NCI-H510A treated with DMSO at 0.1 percent for 48 hours (cell line): ENCODE measurements at places on chromosomes 12 and 14.

- DNase-seq: no peak
Observed at GRCh38 chr12:106709068-106709511, 65.4 kb upstream of the RIC8B start.

- DNase-seq: no peak
Observed at GRCh38 chr12:42759622-42760273, 170.2 kb upstream of the PRICKLE1 start.

GRCh38 chr12:100247765-100248164, 19.1 kb downstream of the DEPDC4 start:
- no peak for DNase-seq

DNA sequence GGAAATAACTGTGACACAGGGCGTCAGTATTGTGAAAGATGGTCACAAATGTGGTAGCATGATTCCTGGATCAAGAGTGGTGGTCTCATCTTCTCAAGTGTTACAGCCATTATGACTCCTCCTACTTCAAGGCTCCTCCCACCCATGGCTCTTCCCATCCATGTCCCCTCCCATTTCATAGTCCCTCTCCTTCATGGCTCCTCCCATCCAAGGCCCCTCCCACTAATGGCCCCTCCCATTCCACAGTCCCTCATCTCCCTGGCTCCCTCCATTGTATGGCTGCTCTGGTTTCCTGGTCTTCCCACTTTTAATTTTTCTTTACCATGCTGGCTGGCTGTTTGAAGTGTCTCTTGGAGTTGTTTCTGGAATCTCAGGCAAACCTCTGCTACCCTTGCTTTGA, 1375.2 kb upstream of the TMEM132C start:
- no peak for DNase-seq

DNA sequence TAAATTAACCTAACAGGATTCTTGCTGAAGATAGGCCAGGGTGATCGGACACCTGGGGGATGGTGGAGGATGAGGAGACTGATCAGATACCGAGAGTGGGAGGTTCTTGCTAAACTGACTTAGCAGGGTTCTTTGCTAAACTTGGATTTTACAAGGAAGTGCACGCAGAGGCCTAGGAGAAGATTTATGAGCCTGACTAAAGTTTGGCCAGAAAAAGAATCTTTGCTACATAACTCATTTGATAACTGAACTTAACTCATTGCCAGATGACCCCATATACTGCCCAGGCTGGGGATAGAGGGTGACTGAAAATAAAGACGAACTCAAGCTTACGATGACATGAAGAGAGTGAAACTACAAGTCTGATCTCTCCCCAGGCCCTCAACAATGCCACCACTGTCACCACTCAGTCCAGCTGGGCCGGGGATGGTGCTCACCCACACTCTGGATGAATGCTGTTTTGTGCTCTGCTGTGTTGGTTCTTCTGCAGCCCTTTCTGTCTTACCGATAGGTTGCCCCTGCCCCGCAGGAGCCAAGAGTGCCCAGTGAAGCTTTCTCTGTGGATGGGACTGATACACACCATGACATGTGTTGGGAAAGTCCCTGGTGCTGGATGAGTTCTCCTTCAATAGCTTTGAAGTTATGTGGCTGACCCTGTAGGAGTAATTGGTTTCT, 29.0 kb downstream of the PPFIBP1 start:
- DNase-seq: no peak

- DNase-seq: no peak
Observed at GRCh38 chr12:13033476-13033875, 10.7 kb upstream of the FAM234B start.

DNA sequence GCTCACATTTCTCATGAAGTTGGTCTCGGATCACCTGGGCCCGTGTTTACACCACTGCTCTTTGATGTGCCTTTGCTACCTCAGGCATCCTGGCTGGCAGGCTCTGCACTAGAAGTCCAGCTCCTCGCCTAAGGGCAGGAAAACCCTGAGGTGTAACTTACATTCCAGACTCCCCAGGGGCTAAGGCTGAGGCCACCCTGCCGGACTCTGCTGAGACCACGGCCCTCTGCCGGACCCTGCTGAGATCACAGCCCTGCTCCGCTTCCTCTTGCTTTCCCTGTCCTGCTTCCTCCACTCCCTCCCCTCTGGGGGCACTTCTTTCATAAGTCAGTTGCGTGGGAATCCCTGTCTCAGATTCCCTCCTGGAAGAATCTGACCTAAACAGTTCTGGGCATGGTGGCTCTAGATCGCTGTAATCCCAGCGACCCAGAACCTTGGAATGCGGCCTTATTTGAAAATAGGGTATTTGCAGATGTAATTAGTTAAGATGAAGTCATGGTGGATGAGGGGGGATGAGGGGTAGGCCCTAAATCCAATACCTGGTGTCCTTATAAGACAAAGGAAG, 17.2 kb downstream of the RILPL1 start:
- DNase-seq: no peak

DNA sequence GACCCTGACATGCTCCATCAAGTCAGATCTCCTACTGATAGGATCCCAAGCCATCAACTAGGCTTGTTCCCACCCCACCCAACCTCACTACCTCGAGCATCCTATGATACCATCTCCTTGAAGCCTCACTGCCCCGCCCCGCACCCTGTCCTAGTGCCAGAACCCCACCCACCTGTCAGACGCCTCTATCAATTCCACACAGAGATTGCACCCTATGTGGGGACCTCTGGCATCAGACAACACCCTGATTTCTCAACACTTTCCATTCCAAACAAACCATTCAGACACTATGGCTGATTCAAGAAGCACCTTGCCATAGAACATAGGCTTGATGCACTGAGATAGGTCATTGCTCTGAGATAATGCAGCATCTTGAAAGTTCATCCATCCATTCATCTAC, 3.1 kb upstream of the GLTP start:
- DNase-seq: no peak

GRCh38 chr12:18576104-18576626, 161.6 kb downstream of the PLCZ1 start:
- DNase-seq: no peak

DNA sequence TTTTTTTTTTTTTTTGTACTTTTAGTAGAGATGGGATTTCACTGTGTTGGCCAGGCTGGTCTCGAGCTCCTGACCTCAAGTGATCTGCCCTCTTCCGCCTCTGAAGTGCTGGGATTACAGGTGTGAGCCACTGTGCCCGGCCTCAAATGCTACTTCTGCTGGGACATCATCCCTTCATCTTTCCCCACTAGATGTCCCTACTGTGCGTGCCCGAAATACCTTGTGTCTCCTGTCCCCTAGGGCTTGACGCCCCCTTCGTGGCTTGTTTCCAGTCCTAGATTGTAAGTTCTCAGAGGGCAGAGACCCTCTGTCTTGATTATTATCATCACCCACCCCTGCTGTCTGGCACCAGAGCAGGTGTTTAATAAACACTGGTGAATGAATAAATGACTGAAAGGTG, 14.9 kb downstream of the CCDC63 start:
- DNase-seq: no peak

DNA sequence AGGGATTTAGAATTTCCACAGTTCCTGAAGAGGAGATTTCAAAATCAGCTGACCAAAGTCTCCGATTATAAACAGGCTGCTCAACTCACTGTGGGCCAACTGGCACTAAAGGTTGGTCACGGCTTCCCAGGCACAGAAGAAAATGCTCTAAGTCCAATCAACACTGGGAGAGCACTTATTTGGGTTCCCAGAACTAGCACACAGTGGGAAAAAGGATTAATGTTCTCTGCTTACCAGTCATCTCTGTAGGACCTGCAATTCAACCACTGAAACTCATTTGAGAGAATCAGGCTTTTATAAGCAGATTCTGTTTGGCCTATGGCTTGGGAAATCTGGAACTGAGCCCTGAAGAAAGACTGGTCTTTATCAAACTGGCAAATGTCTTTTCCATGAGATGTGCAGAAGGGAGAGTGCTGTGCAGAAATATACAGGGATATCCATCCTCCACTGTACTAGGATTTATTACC, 49.4 kb downstream of the ABCC9 start:
- DNase-seq: no peak

GRCh38 chr12:121182222-121182893, 27.6 kb upstream of the P2RX4 start:
- DNase-seq: no peak

GRCh38 chr12:123164710-123165261, 13.9 kb upstream of the PITPNM2 start:
- no peak for DNase-seq

GRCh38 chr12:28759333-28759732, 389.7 kb upstream of the FAR2 start:
- no peak for DNase-seq

GRCh38 chr12:236445-236844, 22.5 kb upstream of the SLC6A12 start:
- DNase-seq: no peak

DNA sequence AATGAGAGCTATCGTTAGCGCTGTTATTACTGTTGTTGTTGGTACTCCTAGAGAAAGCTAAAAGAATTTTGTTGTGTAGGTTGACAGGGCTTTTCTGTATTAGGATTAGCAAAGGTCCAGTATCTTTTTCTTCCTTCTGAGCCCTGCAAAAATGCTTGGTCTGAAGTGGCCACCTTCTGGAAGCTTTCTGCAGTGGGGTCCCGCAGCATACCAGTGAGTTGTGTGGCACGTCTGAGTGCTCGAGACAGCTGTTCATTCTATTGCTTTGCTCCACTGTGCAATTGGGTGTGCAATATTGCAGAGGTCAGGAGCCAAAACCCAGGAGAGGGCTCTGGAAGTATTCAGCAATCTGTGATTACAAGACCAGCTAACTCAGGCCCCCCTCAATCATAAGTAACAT, 57.1 kb downstream of the CCDC60 start:
- DNase-seq: no peak

DNA sequence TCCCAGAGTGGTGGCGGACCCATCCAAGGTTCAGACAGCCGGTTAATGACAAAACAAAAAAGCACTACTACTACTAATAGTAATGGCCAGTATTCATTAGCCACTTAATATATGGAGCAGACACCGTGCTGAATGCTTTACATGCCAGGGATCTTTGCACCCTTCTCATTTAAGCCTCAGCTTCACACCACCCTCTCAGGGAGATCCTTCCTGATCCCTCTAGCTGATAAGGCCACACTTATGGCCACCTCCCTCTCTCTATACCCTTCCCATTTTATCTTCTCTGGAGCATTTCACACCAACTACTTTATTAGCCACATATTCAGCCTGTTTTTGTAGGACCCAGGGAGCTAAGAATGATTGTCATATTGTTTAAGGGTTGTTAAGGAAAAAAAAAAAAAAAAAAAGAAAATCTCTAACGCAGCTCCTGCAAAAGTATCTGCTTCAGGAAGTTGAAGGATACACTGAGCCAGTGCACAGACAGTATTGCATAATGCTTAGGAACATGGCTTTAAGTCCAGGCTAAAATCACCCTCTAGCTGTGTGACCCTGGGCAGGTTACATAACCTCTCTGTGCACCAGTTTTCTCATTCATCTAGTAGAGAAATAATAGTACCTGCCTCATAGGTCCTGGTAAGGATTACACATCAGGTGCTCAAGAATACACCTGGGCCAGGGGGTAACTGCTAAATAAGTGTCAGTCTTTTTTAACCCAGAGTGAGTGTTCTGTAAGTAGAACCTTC, 29.4 kb downstream of the NUAK1 start:
- DNase-seq: no peak

DNA sequence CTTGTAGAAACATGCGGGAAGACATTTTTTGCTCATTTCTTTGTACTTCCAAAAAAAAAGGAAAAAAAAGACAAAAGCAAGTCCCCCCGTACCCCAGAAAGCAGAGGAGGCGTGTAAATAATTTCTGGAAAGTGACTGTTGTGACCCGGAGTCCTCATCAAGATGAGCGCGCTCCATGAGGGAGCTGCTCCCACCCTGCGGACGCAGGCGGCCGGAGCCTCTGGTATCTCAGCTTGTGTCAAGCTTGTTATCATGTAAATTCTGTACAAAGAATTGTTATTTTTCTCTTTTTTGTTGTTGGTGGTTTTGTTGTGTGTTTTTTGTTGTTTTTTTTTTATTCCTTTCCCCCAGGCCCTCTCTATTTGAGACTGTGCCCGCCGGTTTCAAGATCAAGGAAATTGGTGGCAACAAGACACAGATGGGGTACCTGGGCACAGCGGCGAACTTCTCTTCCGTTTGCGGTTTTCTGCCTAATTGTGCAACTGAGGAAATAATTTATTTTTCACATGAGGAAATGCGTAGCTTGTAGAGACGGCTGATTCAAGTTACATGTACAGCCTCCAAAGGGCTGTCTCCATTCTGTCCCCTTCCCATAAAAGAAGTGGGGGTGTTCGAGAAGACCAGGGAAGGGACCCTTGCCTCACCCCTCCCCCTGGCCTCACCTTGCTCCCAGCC, 27.0 kb downstream of the HPD start:
- no peak for DNase-seq
